Activated CD8-positive, alpha-beta memory T cell treated with anti-CD3 and anti-CD28 coated beads, Interleukin-2, amount 10 ng/mL, durations not matched to agents 7 days and 5 days (primary cell): ENCODE measurements at places on chromosomes 6 and 20. TPM values are rescaled to one million over a fixed set of nuclear protein-coding genes. Genes with fewer than 3 reads are reported as not detected.

KHDC1L gene
- total RNA-seq: not detected

- no peak for DNase-seq
These were observed 10.7 kb downstream of the CLDN20 start for GRCh38 chr6:155274533-155274932.

SLC12A5 gene
- total RNA-seq: 2.0 TPM

DNA sequence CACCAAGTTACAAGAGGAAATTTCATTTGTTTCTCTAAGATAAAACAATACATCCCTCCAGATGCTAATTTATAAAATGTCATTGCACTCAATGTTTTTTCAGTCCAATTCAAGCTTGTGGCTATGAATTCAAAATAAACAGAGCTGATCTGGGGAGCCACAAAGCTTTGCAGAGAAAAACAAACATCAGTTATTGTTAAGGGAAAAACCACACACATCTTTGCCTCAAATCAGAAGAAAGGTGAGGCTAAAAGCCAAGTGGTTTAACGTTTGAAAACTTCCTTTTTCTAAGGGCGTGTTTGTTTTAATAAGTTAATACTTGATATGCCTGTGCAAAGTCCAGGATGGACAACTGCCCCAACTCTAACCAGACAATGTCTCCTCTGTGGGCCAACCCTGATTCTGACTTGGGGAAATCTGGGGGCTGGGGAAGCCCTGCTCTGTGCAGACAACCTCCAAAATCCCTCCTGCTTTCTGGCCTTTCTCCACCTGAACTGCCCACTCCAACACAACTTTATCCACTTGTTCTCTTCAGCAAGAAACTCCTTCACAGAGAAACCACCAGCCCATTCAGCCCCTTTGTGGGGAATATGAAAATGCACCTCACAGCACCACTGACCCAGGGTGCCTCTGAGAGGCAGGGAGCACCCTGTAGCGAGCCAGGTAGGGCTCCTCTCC, 44.6 kb upstream of the NT5E start:
- DNase-seq: no peak

- DNase-seq: no peak
These were observed 90.0 kb downstream of the PLG start for GRCh38 chr6:160791981-160792418.

GRCh38 chr6:147856687-147857086, 348.2 kb downstream of the SAMD5 start:
- DNase-seq: no peak

MEP1A gene
- not detected for total RNA-seq

GRCh38 chr20:31930779-31931178, 21.1 kb downstream of the PDRG1 start:
- no peak for DNase-seq

MATN4 gene
- total RNA-seq: 2.2 TPM

GRCh38 chr20:44404204-44405181, 49.0 kb downstream of the HNF4A start:
- no peak for DNase-seq
